HFFc6 (cell line): ENCODE measurements at places on chromosomes 2 and 18.

DNA sequence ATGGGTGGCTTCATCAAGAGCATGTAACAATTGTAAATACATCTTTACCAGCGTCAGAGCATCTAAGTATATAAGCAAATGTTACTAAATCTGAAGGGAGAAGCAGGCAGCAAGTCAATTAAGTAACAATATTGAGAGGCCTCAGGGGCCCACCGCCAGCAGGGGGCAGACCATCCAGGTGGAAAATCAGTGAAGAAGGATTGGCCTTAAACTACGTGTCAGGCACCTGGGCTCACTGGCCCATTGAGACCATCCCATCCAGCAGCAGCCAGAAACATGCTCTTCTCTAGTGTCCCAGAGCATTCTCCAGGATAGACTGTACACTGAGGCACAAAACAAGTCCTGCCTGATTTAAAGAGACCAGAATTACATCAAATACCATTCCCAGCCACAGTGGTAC lies 96.2 kb upstream of the SNTG2 start:
- DNase-seq, result no peak

DNA sequence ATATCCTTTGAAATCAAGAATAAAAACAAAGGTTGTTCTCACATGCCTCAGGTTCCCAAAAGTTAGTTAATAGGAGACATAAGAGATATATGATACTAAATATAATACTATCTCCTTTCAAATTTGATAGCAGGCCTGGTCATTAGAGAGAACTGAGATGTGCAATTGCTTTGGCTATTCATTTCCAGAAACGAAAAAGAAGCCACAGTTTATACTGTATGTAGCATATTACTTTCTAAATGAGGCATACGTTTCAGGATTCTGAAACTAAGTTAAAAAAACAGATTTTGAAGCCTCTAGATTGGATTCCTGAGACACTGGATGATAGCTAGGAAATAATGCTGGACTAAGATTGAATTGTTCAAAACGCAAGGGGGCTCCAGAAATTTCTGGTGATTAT lies 7.1 kb downstream of the PPP1R1C start:
- DNase-seq, result no peak

DNA sequence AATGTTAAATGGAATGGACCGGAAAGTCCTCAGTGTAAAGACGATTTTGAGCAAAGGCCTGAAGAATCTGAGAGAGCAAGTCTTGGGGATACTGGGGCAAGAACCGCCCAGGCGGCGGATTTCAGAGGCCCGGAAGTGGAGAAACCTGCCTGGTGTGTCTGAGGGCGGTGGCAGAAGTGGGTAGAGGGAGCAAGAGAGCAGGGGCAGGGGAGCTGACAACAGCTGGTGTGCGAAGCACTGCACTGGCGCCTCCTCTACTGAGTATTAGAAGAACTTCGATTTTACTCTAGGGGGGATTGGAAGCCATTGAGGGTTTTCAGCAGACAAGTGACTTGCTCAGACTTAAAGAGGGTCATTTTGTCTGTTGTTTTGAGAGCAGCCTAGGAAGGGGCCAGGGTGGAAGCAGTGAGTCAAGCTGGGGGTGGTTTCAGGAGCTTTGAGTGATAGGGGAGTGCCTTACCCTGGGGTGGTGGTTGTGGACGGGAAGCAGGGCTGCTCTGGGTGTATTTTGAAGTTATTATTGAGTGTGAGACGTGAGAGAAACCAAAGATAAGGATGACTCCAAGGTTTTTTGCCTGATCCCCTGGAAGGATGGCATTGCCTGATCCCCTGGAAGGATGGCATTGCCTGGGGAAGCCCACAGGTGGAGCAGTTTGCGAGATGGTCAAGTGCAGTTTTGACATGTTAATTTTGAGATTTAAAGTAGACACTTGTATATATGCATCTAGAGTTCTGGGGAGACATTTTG lies 52.5 kb downstream of the ZNF236 start:
- no peak for DNase-seq

DNA sequence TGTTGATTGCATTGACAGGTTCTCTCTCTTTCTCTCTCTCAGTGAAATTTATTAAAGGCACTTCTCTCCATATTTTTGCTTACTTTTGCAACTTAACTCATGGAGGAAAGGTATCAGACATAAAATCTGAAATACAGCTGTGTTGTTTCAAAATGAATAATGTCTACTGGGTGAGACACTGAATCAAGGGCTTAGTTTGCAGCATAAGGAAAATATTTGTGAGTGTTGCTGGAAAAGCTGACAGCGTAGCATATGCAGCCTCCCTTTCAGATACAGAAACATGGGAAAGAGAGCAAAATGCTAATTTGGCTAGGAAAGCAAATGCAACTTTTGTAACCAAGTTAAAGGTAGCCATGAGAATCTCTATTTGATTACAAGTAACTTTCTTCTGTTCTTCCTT lies 81.5 kb upstream of the COL3A1 start:
- no peak for DNase-seq

DNA sequence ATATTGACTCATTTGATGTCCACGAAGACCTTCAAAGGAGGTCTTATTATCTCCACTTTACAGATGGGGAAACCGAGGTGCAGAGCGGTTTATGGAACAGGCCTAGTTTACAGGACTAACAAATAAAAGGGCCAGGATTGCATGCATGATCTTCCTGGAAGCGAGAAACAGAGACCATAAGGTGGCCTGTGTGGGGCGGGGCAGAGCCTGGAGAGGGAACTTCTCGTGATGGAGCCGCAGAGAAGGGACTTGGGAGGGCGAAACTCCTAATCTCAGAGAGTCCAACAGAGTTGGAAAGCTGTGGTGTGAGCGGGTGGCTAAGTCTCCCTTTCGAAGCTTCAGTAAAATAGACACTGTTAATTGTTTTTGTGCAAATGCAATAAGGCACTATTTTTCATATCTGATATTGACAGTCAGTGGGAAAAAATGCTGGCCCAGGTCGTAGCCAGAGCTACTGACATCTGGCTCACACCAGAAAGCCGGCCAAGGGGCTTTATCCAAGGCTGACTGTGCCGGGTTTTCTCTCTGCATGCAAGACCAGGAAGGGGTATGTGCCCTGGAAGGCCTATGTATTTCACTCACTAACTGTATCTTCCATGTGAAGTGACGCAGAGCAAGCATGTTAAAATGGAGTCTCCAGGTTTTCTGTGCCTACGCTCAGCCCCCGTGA lies 4.5 kb downstream of the INPP5D start:
- DNase-seq, result no peak

DNA sequence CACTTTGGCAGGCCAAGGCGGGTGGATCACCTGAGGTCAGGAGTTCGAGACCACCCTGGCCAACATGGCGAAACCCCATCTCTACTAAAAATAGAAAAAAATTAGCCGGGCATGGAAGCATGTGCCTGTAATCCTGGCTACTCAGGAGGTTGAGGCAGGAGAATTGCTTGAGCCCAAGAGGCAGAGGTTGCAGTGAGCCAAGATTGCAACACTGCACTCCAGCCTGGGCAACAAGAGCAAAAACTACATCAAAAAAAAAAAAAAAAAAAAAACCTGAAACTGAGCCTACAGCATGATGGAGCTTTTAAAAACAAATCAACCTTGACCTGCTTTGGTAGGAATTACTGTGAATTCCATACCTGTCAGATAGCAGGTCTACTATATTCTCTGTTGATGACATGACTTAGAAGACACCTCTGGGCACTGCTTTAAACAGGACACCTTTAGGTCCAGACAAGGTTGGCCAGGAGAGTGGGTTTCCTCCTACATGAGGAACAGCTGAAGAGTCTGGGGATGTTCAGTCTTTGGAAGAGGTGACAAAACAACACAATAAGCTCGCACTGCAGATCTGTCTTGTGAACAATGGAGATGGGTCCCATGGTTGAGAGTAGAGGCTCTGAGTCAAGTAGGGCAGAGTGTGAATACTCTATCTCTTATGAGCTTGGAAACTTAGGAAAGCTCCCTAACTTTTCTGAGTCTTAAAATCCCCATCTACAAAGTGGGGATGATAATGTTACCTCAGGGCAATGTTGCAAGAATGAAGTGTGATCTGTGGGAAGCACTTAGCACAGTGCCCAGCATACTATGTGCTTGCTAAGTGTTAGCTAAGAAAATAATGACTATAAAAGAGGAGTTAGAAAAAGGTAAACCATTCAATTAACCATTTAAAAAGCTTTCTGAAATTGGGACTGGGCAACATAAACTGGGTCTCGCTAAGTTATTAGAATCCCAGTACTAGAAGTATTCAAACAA lies 25.2 kb downstream of the TMEM163 start:
- no peak for DNase-seq
